ENCODE measurements at places on chromosomes 3 and 15. TPM values are rescaled to one million over a fixed set of nuclear protein-coding genes. Genes with fewer than 3 reads are reported as not detected.

PLA2G4D gene
- total RNA-seq: not detected

DNA sequence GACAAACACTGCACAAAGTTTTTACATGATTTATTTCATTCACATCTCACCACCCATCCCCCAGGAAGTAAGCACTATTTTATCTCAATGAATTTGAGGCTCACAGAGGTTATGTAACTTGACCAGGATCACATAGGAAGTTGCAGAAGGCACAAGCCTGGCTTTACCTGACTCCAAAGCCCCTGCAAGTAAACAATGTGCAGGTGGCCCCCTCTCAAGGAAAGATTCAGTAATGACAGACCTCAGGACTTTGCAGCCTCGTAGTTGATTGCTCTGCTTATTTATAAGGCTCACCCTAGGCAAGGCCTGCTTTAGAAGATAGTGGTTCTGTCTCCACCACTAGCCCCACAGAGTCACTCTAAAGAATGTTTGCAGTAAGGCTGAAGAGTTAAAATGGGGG, 79.8 kb upstream of the MDFIC2 start:
- no peak overlapping the region for H3K27ac ChIP-seq
- H3K27me3 ChIP-seq: peaks cover 2% of the 10 kb centered on the region
- no peak for DNase-seq
- no peak overlapping the region for H3K4me3 ChIP-seq
- H3K4me1 ChIP-seq: no peaks in the 10 kb centered on the region

WWTR1 gene
- 0.73 TPM for total RNA-seq

HGD gene
- 0.78 TPM for total RNA-seq

DNA sequence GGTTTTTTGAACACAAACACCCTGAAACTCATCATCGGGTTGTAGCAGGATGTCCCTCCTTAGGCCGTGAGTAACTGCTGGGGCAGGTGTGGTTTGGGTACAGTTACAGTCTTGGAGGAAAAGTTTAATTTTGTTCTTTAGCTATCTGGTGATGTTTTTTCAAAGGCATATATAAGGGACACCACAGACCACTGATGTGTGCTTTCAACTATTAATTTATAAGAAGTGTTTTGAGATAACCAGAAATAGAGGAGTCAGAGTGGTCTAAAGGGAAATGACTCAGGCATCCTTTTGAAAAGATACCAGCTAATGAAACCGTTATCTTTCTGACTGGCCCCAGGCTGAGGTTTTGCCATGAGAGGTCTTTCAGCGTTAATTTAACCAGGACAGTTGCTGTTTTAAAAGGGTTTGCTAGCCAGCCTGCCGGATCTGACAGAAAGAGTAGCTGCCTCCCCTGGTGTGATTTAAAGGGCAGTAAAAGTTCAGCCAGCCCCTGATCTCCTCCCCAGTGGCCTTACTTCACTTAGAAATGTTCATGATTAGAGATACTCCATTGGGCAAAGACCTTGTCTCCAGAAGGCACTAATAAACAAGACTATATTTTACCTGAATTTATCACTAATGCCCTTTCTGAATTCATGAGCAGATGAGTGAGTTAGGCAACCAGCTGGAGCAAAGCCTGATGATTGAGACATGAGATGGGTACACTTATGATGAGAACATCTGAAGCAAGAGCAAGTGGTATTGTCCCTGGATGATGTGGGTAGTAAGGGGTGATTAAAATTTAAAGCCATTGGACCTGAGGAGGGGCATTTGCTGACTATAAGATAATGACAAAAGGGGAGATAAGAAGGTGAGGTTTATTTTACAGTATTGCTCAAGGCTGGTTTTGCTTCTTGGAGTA, 482.5 kb upstream of the TBL1XR1 start:
- no peaks in the 10 kb centered on the region for H3K36me3 ChIP-seq
- DNase-seq: no peak
- H3K4me3 ChIP-seq: no peak overlapping the region
- H3K27ac ChIP-seq: no peak overlapping the region
- H3K27me3 ChIP-seq: no peaks in the 10 kb centered on the region

- DNase-seq: no peak
- H3K36me3 ChIP-seq: no peaks in the 10 kb centered on the region
- peaks cover 28% of the 10 kb centered on the region for H3K27me3 ChIP-seq
- H3K27ac ChIP-seq: no peak overlapping the region
- H3K4me3 ChIP-seq: no peak overlapping the region
Measured at GRCh38 chr3:10836676-10837075, 20.6 kb downstream of the SLC6A11 start.

- peaks cover 2% of the 10 kb centered on the region for H3K36me3 ChIP-seq
- H3K4me3 ChIP-seq: no peak overlapping the region
- H3K27ac ChIP-seq: no peak overlapping the region
- DNase-seq: no peak
- no peaks in the 10 kb centered on the region for H3K4me1 ChIP-seq
- H3K27me3 ChIP-seq: peaks cover 21% of the 10 kb centered on the region
Measured at GRCh38 chr15:88776646-88777045, 26.6 kb upstream of the ACAN start.

GRAMD1C gene
- total RNA-seq: 12.2 TPM

ZNF660 gene
- total RNA-seq: 5.2 TPM

GP9 gene
- total RNA-seq: not detected

GRCh38 chr3:118029049-118029448, 1005.6 kb downstream of the IGSF11 start:
- no peak for DNase-seq
- H3K27me3 ChIP-seq: no peaks in the 10 kb centered on the region
- H3K27ac ChIP-seq: no peak overlapping the region
- no peak overlapping the region for H3K4me3 ChIP-seq

ECE2 gene
- not detected for total RNA-seq
